ENCODE measurements at places on chromosomes 11 and 22. TPM values are rescaled to one million over a fixed set of nuclear protein-coding genes. Genes with fewer than 3 reads are reported as not detected.

- peak; percentile 92 for DNase-seq
These were observed 49.8 kb downstream of the SMCO4 start for GRCh38 chr11:93493252-93493897.

- no peak for DNase-seq
These were observed 10.6 kb downstream of the LTBP3 start for GRCh38 chr11:65547446-65548125.

DNA sequence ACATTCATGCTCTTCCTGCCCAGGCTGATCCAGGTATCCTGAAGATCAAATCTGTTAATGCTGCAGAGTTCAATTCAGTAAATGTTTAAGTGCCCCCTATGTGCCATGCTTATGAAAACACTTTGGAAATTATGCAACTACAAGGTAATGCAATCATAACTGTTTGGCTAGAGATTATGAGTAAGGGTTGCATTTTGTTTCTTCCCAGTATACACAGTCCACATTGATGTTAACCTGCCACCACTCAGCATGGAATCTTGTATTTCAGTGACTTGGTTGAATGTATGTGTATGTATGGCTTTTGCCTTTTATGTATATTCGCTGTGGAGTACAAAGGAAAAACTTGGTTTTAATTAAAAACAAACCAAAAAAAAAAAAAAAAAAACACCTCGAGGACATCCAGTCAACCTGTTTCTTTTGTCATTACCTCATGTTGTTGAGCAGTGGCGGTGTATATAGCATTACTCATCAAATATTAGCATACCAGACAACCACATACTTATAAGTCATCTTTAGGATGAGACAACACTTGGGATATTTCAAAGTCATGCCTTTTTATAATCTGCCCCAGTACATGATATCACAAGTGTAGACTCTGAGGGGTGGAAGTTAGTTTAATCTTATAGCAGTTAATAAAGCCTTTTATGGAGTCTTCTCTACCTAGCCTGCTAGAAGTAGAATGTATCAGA lies 86.1 kb upstream of the HORMAD2 start:
- no peak for DNase-seq

DNA sequence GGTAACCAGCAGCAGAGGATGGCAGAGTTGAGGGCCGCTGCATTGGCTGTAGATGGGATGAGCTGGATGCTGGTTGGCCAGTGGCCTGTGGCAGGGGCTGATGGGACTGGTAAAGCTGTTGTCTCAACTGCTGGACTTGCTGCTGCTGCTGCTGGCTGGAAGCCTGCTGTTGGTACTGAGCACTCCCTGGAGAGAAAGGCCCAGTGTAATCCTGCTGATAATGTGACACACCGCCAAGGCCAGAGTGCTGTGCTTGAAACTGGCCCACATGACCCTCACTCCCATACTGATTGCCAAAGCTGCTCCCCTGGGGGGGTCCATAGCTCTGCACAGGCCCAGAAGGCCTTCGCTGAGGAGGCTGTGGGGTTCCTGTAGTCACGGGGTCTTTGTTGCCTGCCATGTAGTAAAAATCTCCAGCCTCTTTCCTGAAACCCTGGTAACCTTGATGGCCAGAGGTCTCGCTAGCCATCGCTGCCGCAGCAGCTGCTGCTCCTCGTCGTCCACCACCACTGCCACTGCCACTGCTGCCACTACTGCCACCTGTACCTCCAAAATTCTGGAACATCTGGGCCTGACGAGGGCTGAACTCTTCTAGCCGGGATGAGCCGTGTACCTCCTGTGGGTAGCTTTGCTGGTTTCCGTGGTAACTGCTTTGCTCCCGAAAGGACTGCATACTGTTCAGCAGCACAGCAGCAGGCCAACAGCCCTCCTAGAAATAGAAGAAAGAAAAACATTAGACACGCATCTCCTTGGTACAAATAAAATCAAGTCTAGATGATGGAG lies 55.6 kb downstream of the TCF20 start:
- DNase-seq: no peak

- no peak for DNase-seq
These were observed 125.6 kb upstream of the CSNK2A3 start for GRCh38 chr11:11478687-11479086.

- DNase-seq: no peak
These were observed 473 bp upstream of the EMID1 start for GRCh38 chr22:29205252-29205593.

DNA sequence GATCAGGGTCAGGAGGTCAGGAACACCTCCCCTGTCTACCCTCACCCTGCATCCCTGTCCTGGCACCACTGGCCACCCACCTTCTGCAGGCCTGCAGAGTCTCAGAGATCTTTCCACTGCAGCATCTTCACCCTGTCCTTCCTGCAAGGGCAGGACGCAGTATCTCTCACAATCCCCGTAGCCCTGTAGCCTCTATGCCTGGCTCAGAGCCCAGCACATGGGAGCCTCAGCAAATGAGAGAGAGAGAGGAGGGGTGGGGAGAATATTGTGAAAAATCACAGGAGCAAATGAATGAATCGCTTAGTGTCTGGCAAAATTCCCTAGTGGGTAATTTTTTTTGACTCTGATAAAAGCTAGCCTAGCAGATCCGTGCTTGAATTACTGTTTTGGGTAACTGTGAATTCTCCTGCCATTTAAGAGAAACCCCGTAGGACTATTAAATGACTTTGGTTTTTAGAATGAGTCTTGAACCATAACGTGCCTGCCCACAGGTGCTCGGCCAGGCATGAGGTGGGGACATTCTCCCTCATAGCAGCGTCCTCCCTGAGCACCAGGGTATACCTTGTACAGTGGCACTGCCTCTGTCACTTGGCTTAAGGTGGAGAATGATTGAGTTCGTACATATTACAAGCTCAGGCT lies 91.5 kb downstream of the MORC2 start:
- peak; percentile 12 for DNase-seq

- DNase-seq: no peak
These were observed 12.0 kb downstream of the PRSS23 start for GRCh38 chr11:86812322-86812670.

GRCh38 chr22:45254789-45255278 lies 14.1 kb upstream of the KIAA0930 start:
- no peak for DNase-seq

- DNase-seq: no peak
These were observed 39.9 kb upstream of the RAB1B start for GRCh38 chr11:66228521-66228920.

DNA sequence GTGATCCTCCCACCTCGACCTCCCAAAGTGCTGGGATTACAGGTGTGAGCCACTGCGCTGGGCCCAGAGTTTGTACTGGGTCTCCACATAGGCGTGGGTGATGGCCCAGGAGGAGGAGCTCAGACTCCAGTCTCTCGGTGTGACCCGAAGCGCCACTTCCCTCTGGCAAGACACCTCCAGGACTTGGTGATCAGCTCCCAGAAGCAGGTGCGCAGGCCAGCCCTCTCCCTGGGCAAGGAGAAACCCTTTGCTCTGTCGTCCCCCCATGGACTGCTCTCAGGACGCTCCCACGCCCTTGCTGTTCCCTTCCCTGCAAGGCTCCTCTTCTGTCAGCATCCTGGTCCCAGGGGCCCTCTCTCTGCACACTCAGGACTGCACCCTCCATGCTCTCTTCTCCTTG lies 5.5 kb upstream of the YPEL1 start:
- no peak for DNase-seq

The TSSK2 gene
- total RNA-seq: not detected

The INPP5J gene
- total RNA-seq: 0.39 TPM

The PKNOX2 gene
- total RNA-seq: 0.27 TPM

The CST6 gene
- not detected for total RNA-seq

The UVRAG gene
- total RNA-seq: 11.6 TPM

The HPX gene
- total RNA-seq: 5,245 TPM
